ENCODE measurements at places on chromosomes 13 and 19.

GRCh38 chr19:2150794-2151338 is 500 bp downstream of the AP3D1 start:
- DNase-seq = no peak
- peaks cover 12% of the 10 kb centered on the region for H3K4me1 ChIP-seq
- no peaks in the 10 kb centered on the region for H3K27me3 ChIP-seq
- H3K36me3 ChIP-seq = peaks cover 6% of the 10 kb centered on the region

- H3K4me1 ChIP-seq = peaks cover 3% of the 10 kb centered on the region
- no peaks in the 10 kb centered on the region for H3K36me3 ChIP-seq
- peak; percentile 77 for DNase-seq
- H3K27me3 ChIP-seq = no peaks in the 10 kb centered on the region
- no peak overlapping the region for H3K27ac ChIP-seq
- no peak overlapping the region for H3K4me3 ChIP-seq
Measured at GRCh38 chr13:43905435-43906031, 25.8 kb downstream of the LACC1 start.

DNA sequence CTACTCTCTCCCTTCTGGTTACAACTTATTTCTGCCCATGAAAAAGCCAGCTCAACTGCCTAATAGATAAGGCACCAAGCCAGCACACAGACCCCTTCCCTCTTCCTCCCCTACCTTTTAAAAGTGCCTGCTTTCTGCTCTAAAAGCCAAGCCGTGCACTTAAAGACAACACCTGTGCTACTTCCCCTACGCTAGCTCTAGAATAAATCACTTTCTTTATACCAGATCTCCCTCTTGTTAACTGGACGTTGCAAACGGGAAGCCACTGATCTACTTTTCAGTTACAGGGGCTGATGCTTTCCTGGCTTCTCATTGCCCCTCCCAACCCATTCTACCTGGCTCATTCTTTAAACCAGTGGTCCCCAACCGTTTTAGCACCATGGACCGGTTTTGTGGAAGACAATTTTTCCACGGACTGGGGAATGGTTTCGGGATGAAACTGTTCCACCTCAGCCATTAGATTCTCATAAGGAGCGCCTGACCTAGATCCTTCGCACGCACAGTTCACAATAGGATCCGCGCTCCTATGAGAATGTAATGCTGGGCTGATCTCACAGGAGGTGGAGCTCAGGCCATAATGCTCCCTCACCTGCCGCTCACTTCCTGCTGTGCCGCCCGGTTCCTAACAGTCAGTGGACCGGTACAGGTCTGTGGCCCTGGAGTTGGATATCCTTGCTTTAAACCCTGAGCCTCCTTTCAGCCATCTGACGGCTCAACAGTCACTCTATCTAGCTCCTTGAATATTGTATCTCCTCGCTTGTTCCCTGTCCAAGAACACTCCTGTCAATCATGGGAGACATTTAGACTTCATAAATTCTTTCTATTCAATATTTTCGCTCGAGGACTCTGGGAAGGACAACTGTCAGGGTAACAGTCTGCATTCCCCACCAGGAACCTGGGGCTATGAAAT is 841 bp upstream of the ZNF223 start:
- no peak overlapping the region for H3K27ac ChIP-seq
- no peak for DNase-seq
- 0 out of 2 replicates have a peak, but pooled peaks cover 2% of the 10 kb centered on the region for H3K4me1 ChIP-seq
- H3K4me3 ChIP-seq = peak overlapping the region; percentile 70

- no peaks in the 10 kb centered on the region for H3K27me3 ChIP-seq
- H3K4me3 ChIP-seq = no peak overlapping the region
- no peak for DNase-seq
- H3K27ac ChIP-seq = no peak overlapping the region
- H3K4me1 ChIP-seq = no peaks in the 10 kb centered on the region
Measured at GRCh38 chr13:44697058-44697457, 120.9 kb upstream of the TSC22D1 start.
